Globus pallidus (tissue), 1 donor: ENCODE measurements at places on chromosomes 1 and 21.

- DNase-seq, result no peak
These were observed 83.7 kb upstream of the LRRC8D start for GRCh38 chr1:89736937-89737733.

DNA sequence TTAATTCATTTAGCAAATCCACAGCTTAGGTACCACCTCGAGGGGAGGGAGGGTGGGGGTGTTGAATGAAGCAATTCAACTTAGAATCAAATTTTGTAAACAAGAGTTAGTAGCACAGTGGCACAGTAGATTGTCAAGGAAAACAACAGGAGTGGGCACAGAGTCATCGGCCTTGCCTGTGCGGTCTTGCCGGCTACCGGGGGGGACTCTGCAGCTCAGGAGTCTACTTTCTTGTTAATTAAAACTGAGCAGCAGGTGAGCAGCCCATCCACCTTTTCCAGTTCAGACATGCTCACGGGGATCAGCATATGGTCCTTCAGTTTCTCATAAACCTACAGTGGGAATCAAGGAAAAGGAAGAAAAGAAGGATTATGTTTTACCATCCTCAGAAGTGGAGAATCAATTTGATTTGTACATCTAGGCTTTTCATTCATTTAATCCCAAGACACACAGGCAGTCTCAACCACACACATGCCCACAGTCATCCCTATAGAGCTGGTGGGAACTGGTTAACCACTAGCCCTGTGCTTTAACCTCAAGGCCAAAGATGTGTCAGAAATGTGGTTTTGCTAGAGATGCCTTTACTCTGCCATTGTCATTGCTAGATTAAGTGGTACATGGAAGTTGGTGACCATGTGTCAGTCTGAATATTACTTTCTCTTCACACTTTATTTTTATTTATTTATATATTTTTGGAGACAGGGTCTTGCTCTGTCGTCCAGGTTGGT, 45.0 kb upstream of the BCL10 start:
- no peak for DNase-seq

DNA sequence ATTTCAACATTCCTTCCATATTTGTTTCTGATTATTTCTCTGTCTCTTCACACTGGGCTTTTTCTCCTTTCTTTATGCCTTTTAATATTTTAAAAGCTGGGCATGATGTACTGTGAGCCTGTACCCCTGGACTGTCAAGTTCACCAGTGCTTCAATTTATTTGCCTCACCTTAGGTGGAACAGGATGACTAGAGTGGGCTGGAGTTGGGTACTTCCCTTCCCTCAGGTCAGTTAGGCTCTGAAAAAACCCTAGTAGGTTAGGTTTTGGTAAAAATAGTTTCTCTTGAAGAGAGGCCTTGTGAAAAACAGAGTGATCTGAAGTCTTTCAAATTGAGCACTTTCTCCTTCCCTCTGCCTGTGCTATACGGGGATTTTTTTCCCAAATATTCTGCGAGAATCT, 163.0 kb upstream of the LYPLAL1 start:
- no peak for DNase-seq

- DNase-seq, result no peak
These were observed 74.2 kb downstream of the SPATA46 start for GRCh38 chr1:162302306-162303003.

DNA sequence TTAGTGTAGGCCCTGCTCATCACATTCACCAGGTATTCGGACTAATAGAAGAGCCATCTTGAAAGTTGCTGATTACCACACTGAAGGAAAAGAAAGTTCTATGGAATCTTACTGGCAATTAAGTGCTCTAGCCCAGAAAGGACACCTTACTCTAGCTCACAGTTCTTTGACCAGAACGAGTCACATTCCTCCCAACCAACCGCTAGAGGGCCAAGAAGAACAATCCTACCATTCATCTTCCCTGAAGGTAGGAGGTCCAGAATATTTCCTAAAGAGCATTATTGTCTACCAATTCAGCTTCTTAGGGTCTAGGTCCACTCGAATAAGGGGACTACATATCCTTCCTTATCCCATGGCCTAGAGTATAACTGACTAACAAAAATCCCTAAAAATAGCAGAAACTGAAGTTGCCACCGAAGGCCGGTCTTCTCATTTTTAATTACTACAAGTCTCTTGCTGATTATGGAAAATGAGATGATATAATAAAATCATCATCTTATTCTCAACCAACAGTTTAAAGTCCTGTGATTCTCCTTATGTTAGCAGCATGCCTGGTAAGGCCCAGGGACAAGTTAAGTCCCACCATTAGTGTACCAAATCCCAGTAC, 2.7 kb upstream of the FMO1 start:
- peak; percentile 31 for DNase-seq

DNA sequence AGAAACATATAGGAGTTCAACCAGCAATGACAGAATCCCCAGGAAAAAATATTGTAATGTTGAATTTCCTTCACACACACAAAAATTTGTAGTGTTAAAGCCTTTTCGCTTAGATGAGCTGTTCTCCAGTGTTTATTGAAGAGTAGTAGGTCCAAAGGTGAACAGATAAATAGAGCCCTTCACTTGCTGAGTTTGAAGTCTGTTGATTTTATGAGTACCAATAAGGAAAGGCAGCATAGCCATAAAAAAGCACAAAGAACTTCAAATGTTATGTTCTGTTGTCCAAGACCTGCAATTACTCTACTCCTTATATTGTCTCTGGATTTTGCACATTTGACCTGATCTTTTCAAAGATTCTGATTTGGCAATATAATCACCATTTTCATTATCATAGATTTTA, 362.7 kb upstream of the B3GALT2 start:
- DNase-seq, result no peak

GRCh38 chr1:151585622-151586021, 26.2 kb upstream of the SNX27 start:
- no peak for DNase-seq

GRCh38 chr1:162305969-162306368, 70.7 kb downstream of the SPATA46 start:
- DNase-seq, result no peak
